ENCODE measurements at places on chromosomes 2 and 18.

GRCh38 chr2:170467568-170468422 lies 247.3 kb upstream of the SP5 start:
- DNase-seq: no peak

- DNase-seq: no peak
These were observed 782 bp downstream of the MTA3 start for GRCh38 chr2:42569116-42569711.

DNA sequence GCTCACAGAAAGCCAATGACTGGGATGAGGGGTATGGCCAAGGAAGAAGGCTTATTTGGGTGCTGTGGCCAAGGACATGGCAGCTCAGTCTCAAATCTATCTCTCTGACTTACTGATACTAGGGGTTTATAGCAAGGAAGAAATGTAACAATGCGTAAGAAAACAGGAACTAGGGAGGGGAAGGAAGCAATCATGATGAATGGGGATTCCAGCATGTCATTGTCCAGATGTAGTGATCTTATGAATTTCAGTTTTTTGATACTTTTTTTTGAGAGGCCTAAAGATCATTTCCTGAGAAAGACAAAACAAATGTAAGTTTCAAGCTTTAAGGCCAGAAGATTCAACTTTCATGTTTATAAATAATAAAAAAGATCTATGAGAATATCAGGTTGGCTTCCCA lies 298.6 kb upstream of the FAM98A start:
- DNase-seq: no peak

DNA sequence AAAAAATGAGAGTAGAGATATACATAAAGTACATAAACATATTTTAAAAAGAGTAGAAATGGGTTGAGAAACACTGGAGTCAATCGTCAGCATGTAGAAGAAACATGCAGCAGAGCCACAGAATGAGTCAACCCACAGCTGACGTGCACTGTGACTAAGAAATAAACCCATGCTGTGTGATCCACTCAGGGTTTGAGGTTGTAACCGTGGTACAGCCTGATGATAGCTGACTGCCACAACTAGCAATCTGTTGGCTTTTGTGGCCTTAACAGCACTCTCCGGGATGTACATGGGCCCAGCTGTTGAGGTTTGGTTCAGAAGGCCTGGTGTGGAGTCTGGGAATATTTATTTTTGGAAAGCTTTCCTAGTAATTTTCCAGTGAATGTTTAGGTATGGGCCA lies 554.4 kb upstream of the MEX3C start:
- DNase-seq: no peak

DNA sequence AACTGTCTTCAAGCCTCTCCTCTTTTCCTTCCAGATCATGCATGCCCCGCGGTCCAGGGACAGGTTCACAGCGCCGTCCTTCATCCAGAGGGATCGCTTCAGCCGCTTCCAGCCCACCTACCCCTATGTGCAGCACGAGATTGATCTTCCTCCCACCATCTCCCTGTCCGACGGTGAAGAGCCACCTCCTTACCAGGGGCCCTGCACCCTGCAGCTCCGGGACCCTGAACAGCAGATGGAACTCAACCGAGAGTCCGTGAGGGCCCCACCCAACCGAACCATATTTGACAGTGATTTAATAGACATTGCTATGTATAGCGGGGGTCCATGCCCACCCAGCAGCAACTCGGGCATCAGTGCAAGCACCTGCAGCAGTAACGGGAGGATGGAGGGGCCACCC lies 81.3 kb downstream of the FAM210A start:
- DNase-seq: no peak
